Stimulated activated naive B cell treated with anti-CD40 and anti-IgM and Interleukin-4, amounts not matched to agents 10 μg/mL and 1 μg/mL and 100 μg/mL, for 72 hours (primary cell): ENCODE measurements at places on chromosomes 3 and 15.

DNA sequence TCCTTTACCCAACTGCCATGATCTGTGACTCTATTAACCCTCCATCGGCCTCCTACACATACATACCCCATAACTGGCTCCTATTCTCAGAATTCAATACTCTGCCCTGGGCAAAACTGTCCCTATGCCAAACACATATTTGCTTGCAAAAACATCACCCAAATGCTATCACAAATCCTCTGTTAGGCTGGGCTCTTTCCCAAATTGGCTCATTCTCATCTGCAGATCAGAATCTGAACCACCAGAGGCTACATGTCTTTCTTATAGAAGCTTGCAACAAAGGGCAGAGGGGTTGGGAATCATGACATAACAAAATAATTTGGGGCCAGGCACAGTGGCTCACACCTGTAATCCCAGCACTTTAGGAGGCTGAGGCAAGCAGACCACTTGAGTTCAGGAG, 45.4 kb upstream of the GOLM2 start:
- no peak for DNase-seq

DNA sequence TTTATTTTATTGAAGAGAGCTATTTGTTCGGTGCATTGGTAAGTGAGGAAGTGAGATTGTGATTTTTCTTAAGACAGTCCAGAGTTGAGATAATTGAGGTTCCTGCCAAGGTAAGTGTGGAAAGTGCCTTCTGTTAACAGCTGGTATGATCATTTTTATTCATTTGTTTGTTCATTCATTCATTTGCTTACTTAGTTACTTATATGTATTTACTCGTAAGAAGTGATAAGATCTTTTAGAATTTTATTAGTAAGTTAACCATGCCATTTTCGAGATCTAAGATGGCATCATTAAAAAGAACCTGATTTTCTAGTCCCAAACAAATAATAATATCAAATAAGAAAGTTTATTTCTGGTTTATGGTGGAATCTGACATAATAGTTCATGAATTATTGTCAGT, 150.0 kb downstream of the GHSR start:
- no peak for DNase-seq

DNA sequence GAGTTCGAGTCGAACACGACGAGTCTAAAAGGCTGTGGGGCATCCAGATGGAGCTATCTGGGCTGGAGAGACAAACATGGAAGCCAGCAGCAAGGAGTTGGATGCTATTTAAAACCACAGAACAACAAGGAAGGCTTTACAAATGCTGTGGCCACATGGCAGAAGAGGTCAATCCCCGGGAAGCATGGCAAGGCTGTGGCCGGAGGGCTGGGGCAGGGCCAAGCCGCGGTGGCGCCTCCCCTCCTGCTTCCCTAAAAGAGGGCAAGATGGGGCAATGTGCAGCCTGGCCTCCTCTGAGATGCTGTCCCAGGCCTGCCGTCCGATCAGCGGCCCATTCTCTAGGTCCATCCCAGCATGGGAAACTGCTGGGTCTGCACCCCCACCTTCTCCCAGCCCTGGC, 139.1 kb downstream of the SRGAP3 start:
- DNase-seq: no peak

- no peak for DNase-seq
These were observed 200.3 kb upstream of the IL12A start for GRCh38 chr3:159788291-159788690.

DNA sequence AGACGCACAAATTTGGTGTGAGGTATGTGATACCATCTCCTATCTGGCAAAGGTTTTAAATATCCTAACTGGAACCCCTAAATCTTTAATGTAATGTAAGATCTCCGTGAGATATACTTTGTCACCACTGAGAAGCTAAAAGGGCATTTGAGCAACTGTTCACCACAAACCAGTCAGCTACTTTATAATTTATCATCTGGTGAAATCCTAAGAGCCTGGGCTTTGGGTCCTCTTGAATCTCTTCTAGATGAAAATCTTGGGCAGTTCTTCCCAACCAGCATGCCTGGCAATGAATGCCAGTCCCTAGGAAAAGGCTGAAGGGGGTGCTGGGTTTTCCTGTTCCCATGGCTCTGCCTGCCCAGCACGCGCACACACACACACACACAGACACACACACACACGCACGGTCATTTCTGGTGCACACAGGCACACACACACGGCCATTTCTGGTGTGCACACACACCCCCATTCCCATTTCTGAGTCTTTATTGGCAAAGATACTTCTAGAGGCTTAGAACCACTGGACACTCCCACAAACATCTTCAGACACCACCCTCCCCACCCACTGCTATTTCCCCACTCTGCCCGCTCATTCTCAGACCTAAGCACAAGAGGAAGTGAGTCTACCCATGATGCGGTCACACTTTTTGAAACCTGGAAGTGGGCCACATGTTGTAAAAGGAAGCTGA, 72.6 kb downstream of the MYO1E start:
- peak; percentile 84 for DNase-seq

DNA sequence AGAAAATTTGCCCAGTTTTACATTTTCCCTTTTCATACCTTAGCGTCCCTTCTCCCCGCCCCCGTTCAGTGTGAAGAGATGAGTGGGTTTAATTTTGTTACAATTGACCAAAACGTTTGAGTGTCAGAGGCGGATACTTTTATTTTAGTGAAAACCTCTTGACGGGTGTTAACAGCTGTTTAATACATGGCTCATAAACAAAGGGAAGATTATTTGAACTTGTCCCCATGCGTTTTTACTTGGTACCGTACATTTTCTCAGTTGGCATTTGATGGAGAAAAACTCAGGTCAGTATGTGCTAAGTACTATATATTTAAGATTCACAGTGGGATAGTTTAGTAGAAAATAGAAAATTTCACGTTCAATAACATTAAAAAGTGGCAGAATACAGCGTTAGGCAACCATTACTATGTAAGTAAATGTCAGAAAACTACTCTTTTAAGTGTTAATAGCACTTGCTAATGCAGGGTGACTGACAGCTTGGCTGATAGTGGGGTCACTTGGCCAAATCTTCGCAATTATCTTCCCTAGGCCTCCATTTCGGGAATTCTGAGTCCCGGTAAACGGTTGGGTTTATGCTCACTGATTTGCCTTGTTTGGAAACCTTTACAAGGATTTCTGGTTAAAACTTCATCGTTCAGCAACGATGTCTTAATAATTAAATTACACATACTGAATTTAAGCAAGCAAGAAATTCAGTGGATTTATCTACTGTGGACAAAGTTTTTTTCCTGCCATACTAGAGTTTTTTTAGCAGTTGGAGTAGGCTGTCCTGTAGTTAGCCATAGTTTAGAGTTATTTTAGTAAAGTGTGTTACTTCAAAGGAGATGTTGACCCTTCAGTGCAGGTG, 4.8 kb downstream of the CHD2 start:
- no peak for DNase-seq

GRCh38 chr15:47362118-47362905, 355.0 kb upstream of the SEMA6D start:
- no peak for DNase-seq

DNA sequence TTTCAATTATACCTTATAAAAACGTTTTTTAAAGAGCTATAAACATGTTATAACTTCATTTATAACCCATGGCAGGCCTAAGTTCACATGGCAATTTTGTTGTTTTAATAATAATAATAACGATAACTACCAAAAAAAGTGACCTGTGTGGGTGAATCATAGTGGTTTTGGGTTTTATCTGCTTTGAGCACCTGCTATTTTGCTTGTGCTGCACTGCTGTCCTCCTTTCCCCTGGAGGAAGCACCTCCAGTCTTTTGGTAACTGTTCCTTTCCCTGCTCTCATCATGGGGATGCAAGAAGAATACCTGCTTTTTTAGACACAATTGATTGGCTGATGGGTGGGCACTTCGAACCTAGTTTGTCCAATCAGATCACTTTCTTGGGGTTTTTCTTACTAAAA, 388.0 kb upstream of the TBL1XR1 start:
- no peak for DNase-seq

DNA sequence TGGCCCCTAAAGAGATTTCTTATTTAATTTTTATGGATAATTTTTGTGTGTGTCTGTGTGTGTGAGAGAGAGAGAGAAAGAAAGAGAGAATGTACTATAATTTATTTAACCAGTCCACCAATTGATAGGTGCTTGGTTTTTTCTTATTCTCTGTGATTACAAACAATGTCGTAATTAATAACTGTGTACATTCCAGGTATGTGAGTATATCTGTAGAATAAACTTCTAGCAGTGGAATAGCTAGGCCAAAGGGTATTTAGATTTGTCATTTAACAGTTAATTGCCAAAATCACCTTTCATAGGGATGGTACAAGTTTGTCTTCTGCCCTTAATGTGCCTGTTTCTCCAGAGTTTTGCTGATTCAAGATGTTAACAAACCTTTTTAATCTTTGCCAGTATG, 35.3 kb downstream of the FOXL2 start:
- no peak for DNase-seq

DNA sequence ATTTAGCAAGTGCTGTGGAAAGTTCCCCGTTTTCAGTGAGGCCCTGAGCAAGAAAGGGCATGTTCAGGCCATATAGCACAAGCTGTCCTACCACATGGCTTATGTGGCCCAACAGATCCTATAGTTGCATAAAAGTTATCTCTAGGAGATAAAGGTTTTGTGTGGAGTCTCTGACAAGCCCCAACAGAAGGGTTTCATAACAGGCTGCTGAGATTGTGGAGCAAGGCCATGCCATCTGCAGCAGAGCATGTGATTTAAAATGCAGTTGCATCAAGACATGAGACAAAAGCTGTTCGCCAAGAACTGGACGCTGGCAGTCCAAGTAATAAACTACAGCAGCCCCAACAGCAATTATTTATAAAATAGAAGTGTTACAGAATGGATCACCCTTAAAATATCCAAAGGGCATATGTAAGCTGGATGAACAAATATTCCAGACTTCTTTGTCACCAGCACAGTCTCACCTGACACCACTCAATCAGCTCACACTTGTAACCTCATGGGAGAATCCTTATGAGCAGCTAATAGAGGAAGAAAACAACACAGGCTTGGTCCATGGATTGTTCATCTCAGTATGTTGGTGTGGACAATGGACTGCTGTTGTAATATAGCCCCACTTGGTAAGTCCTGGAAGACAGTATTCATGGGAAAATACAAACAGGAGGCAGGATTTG, 14.4 kb upstream of the CLDN1 start:
- DNase-seq: no peak

DNA sequence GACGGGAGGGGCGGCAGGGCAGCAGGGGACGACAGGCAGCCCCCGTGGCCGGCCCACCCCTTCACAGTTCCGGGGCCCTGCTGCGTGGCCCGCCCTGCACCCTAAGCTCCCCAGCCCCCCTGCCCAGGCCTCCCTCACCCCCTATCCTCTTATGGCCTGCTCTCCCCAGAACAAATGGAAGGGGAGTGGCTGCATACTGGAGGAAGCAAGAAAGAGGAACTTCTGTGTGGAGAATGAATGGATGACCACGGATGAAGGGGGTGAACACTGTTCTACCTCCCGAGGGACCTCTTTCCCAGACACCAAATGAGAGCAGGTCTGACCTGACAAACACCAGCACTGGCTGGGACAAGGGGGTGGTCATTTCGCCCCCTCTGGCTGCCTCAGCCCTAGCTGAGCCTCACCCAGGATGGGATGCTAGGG, 25.0 kb downstream of the SEC61A1 start:
- peak; percentile 14 for DNase-seq

GRCh38 chr3:100769693-100770092, 60.4 kb downstream of the TFG start:
- DNase-seq: no peak

- DNase-seq: no peak
These were observed 403.7 kb upstream of the AZI2 start for GRCh38 chr3:28752290-28752689.

GRCh38 chr3:193564012-193564411, 9.3 kb upstream of the ATP13A4 start:
- no peak for DNase-seq

GRCh38 chr3:183807209-183807728, 18.1 kb downstream of the MAP6D1 start:
- no peak for DNase-seq

GRCh38 chr3:37026851-37027250, 33.5 kb downstream of the MLH1 start:
- DNase-seq: no peak

- DNase-seq: no peak
These were observed 148.9 kb upstream of the TBC1D5 start for GRCh38 chr3:17891139-17891856.

DNA sequence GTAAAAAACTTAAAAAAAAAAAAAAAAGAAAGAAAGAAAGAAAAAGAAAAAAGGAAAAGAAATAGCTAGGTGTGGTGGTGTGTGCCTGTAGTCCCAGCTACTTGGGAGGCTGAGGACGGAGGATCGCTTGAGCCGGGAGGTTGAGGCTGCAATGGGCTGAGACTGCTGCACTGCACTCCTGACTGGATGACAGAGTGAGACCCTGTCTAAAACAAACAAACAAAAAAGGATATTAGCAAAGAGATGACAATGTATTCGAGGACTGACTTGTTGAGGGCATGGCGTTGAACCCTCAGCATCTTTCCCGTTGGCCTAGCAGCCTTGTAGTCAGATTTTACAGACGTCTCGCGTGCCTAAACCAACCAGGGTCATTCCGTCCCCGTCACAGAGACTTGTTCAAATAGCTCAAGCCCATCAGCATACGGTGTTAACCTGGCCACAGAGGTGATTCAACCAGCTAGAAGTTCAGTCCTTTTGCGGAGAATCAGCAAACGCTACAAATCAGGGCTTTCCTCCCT, 528 bp upstream of the NIT2 start:
- no peak for DNase-seq

- DNase-seq: no peak
These were observed 4.0 kb downstream of the DIPK2A start for GRCh38 chr3:143975554-143976152.

- no peak for DNase-seq
These were observed 151.1 kb downstream of the PGPEP1L start for GRCh38 chr15:98856532-98856907.

- DNase-seq: no peak
These were observed 24.8 kb upstream of the VGLL4 start for GRCh38 chr3:11668243-11669235.

GRCh38 chr3:26960382-26960781, 337.8 kb downstream of the LRRC3B start:
- no peak for DNase-seq

- no peak for DNase-seq
These were observed 130.9 kb downstream of the WDR76 start for GRCh38 chr15:43957724-43958123.

DNA sequence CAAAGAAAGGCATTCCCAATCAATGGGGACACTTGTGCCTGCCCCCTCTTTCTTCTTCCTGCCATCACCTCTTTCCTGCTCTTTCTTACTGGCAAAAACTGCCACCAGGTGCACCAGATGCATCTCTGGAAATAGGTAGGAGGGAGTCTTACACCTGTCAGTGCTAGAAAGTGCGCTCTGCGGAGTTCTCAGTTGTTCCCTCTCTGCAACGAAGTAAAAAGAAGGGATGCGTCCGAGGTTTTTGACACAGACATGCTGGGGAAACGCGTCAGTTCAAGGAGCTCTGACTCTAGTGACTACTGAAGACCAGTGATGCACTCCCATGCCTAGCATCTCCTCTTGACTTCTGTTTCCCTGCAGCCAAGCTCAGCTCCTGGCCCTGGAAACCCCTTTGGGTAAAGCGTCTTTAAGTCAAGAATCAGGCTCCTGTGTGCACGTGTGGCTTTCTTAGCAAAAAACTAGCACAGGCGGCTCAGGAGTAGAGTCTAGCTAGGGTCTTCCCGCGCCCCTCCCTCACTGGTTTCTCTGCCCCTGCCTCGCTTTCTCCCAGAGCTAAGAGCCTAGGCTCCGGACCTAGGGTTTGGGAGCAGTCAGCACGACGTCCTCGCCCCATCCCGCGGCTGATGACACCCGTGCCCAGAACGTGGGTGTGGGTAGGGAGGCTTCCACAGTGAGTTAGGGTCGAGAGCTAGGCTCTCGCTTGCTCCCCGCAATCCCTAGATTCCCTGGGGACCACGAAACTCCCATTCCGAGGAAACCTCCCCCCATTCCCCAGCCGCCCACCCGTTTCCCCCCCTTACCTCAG, 564 bp upstream of the GRM7 start:
- DNase-seq: no peak
